ENCODE measurements at places on chromosomes 1 and 21.
A peak's percentile ranks its signal among the peaks of the same experiment; 100 is the strongest.

- DNase-seq = no peak
These were observed 27.9 kb downstream of the KCNAB2 start for GRCh38 chr1:6073480-6074053.

- DNase-seq = peak; percentile 83
These were observed at the start of gene DCAF6 for GRCh38 chr1:167936068-167936929. Gene DCAF6 (plus strand): TSS chr1:167936683. CDS start chr1:167936912, 229 bp downstream.

DNA sequence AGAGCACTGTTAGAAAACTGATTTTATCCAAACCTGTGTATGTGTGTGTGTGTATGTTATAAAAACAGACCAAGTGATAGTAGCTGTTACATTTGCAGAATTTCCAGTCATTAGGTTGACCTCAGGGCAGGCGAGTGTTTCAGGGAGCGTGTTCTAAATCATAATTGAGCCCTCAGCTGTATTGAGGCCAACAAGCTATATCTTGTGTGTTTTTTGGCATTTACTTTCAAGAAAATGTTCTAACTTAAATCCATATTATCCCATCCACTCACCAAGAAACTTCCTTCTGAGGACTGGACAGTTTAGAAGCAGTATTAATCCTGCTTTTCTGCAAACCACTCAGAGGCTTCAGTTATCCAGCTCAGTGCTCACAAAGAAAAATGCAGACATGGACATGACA, 12.0 kb downstream of the DDAH1 start:
- no peak for DNase-seq

DNA sequence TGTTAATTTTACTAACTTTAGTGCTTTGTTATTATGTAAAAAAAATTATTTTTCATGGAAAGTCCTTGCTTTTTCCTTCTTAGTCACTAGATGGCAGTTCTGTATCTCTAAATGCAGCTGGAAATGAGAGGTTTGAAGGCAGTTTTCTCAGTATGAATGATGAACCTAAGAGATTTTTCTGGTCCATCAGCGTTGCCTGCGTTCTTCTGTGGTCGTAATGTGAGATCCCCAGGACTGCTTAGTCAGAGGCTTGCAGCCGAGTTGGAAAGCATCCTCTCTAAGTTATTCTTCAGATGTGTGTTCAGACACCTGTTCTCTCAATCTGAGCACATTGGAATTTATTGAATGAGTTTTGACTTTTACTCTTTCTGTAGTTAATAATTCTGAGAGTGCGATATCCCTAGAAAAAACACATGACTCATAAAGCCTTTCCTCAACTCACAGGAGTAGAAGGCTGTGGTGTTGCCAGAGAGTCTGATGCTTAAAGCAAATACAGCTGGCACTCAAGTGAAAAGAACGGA, 99.3 kb downstream of the FMN2 start:
- DNase-seq = no peak

- DNase-seq = no peak
These were observed 27.1 kb upstream of the GPR153 start for GRCh38 chr1:6288026-6288425.

DNA sequence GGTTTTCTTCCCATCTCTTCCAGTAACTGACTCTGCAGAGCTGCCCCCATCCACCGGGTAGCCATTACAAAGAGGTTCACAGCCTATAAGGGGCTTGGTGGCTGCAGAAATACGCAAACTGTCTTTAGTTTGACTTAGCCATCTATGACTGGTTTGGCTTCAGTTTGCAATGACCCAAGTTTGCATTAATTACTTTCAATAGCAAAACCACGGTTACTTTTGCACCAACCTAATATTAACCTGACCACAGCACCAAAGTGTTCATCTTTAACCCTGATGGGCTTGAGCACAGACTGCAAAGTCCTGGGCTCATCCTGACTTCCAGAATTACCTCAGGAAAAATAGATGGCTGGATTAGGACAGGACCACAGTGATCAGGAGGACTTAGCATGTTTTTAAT, 2.2 kb upstream of the HAO2 start:
- DNase-seq = no peak

DNA sequence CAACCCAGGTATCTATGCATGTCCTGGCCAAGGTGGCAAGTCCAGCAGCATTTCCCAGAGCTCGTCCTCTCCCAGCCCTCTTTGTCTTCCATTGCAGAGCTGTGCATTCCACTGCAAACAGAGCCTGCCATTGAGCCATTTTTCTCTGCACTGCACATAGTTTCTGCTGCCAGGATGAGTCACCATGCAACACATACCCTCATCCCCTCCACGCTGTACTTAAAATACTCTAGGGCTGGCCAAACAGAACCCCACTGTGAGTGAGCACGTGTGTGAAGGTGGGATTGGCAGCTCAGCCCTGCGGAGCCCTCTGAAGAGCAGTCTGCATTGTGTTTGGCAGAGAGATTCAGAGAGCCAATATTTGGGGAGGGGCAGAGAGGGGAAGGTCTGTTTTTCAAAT, 3.9 kb upstream of the ATP1B1 start:
- no peak for DNase-seq

- no peak for DNase-seq
These were observed 39.0 kb upstream of the GRIK3 start for GRCh38 chr1:37073152-37073853.

GRCh38 chr1:156122519-156123355, 8.2 kb downstream of the LMNA start:
- DNase-seq = no peak

- no peak for DNase-seq
These were observed 5.6 kb downstream of the JAK1 start for GRCh38 chr1:64960731-64961130.

DNA sequence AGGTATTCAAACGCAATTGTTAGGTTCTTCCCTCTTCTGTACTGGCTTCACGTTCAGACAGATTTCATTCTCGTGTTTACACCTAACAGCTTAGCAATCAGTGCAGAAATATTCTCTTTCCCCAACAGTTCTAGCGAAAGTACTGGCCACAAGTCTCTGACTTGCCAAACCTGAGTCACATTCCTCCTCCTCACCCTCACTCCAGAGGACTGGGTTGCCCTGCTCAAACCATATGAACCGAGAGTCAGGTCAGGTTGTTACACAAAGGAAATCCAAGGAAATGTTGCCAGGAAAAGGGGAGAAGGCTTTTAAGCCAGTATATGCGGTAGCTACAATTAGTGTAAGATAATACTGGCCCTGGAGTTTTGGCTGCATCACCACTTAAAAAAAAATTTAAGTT, 282.5 kb downstream of the RGS7 start:
- no peak for DNase-seq

GRCh38 chr1:109832945-109833344, 69.2 kb upstream of the EPS8L3 start:
- no peak for DNase-seq

DNA sequence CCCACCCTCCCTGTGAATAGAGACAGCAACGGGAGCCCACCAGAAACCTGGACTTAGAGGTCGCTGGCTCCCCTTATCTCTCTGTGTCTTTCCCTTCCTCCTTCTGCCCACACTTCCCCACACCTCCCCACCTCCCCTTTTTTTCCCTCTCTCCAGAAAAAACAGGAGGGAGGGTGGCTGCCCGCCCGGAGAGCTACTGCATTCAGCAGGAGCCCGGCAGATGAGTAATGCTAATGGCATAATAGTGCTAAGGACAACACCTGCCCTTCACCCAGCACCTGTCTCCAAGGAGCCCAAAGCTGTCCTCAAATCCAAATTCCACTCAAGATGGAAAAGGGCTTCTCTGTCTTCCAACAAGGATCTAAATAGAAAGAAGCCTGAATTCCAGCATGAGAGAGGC, 11.4 kb upstream of the PRELP start:
- DNase-seq = no peak

DNA sequence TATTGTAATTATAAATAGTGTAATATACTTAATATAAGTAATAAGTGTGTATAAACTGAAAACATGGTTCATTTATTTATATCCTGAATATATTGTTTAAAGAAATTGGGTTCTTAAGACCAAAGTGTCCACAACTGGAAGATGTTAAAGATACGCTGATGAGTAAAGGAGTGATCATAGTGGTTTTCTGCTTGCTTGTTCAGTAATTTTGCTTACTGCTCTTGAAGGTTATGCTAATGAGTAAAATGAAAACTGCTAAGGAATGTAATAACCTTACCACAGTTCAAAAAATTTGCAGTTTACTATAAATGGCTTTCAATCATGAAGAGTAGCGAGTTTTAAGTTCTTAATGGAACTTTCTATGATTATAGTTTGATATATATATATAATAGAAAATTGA, 22.0 kb downstream of the DONSON start:
- DNase-seq = no peak

GRCh38 chr1:233613252-233614172, at the start of gene KCNK1:
Gene KCNK1 (plus strand): TSS chr1:233614106. CDS start chr1:233614172, 66 bp downstream.
- DNase-seq = no peak

GRCh38 chr1:155454096-155454495, 108.5 kb downstream of the ASH1L start:
- no peak for DNase-seq

DNA sequence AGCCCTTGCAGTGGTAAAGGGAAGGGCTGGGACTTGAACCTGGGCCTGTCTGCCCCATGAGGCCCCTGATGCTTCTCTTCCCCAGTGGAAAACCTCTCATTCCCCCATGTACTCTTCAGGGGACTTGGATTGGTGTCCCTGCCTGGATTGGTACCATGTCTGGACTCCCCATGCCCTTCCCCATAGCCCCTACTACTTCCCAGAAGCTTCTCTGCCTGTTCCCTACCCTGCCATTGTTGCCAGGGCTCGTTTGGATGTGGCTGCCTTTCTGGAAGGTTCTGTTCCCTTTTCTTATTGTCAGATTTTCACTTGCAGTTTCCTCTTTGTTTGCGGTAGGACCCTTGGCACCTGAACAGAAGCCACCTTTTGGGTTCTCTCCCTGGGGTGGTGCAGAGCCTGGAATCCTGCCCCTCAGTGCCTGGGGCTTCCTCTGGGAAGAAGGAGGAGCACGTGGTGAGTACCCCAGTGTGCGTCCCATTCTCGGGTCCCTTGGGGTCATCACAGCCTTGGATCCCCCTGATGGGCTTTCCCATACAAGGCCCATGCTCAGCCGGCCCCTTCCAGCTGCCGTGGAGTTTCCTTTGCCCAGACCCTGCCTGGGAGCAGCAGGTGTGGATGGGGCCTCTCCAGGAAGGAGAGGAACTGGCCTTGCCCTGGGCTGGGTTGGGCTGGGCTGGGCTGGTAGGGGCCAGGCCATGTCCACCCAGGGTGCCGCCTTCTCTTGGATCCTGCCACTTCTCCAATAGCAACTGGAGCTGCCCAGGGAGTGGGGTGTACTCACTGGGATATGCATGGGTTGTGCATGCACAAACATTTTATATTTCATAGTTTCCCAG, 281.1 kb downstream of the PTPRU start:
- DNase-seq = no peak

GRCh38 chr1:161890574-161890973, 124.5 kb downstream of the ATF6 start:
- no peak for DNase-seq

- DNase-seq = peak; percentile 4
These were observed 46.0 kb upstream of the IL12RB2 start for GRCh38 chr1:67261680-67262079.

DNA sequence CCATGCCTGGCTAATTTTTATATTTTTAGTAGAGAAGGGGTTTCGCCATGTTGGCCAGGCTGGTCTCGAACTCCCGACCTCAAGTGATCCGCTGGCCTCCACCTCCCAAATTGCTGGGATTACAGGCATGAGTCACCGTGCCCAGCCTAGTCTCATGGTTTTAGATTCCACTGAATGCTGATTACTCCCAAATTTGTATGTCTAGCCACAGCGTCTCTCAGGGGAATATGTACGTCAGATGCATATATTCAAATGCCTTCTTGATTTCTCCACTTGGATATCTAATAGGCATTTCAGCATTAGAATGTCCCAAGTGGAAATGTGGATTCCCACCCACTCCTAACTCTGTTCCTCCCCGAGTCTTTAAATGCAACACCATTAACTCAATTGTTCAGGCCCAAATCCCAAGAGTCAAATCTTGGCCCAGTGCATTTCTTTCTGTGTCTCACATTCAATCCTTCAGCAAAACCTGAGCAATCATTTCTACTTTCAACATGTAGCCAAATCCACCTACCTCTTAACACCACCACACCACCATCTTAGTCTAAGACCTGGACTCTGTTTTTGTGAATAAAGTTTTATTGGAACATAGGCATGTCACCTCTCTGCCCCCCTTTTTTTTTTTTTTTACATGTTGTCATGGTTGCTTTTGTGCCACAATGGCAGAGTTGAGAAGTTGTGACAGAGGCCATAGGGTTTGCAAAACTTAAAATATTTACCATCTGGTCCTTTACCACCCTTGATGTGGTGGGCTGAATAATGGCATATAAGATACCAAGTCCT, 9.8 kb upstream of the CAMTA1 start:
- DNase-seq = no peak

DNA sequence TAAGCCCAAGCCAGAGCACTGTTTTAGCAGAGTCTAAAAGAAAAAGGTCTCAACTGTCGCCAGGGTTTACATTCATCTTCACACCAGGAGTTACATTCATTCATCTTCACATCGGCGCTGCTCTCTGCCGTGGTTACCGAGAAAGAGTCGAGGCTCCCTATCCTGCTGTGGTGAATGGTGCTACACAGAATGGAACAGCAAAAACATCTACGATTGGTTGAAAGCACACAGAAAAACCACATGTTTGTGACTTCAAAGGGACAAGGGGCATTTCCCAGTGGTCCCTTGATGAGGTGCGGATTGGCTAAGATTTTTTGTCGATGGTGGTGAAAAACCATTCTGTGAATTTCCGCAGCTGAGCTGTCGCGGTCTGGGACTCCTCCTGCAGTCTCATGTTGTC, 231.1 kb downstream of the SIPA1L2 start:
- DNase-seq = no peak

- DNase-seq = no peak
These were observed 12.2 kb downstream of the FAM131C start for GRCh38 chr1:16061266-16061665.

GRCh38 chr1:161304927-161305866, 4.6 kb downstream of the MPZ start:
- DNase-seq = no peak
